ENCODE measurements at places on chromosomes 6 and 20.

GRCh38 chr6:90368601-90369000, 72.0 kb upstream of the BACH2 start:
- no peak for DNase-seq

GRCh38 chr6:100901582-100901981, 20.5 kb upstream of the ASCC3 start:
- DNase-seq: no peak

GRCh38 chr6:148727104-148727503, 19.7 kb upstream of the UST start:
- DNase-seq: no peak

DNA sequence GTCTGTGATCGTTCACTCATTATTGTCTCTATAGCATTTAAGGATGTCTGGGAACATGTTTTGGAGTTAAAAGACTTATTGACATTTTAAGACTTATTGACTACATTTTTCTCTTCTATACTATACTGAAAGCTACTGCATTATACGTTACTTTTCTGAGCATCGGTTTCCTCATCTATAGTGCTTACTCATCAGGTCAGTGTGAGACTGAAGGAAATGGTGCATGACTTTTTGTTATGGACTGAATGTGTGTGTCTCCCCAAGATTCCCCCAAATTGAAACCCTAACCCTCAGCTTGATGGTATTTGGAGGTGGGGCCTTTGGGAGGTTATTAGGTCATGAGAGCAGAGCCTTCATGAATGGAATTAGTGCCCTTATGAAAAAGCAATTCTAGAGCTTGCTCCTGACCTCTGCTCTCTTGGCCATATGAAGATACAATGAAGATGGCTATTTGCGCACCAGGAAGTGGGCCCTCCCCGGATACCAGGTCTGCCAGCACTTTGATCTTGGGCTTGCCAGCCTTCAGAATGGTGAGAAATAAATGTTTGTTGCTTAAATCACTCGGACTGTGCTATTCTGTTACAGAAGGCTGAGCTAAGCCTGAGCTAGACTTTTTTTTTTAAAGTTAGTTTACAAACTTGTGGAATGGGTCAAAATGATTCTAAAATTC, 243.7 kb upstream of the RREB1 start:
- no peak for DNase-seq

GRCh38 chr6:112191509-112192020, 62.8 kb downstream of the LAMA4 start:
- DNase-seq: no peak

GRCh38 chr6:83180426-83180950, 12.6 kb downstream of the PGM3 start:
- DNase-seq: no peak
